ENCODE measurements at places on chromosomes 1 and 21. TPM values are rescaled to one million over a fixed set of nuclear protein-coding genes. Genes with fewer than 3 reads are reported as not detected.
A peak's percentile ranks its signal among the peaks of the same experiment; 100 is the strongest.

- DNase-seq: peak; percentile 70
These were observed 1.9 kb downstream of the EEIG2 start for GRCh38 chr1:108561689-108562326.

- no peak for DNase-seq
These were observed 17.3 kb upstream of the ZNF678 start for GRCh38 chr1:227546059-227546458.

DNA sequence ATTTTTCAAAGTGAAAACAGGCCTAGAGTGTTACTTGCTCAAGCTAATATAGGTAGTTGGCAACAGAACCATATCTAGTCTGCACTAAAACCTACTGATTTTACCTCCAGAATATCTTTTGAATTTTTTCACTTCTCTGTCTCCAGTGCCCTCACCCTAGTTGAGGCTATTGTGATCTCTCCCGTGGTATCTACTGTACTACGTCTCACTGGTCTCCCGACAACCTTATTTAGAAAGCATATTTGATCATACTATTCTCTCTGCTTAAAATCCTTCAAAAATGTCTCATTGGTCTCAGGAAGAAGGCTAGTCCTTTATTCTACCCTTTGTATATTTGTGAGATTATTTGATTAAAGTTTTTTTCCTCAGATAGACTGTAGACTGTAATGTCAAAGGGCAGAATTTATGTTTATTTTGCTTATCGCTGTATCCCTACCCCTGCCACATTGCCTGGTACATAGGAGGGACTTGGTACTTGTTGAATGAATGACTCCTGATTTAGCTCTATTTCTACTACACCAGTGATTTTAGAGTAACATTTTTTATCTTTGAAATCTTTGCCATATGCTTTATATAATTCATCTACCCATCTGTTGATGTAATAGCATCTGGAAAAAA lies 135.5 kb upstream of the KIAA1614 start:
- no peak for DNase-seq

DNA sequence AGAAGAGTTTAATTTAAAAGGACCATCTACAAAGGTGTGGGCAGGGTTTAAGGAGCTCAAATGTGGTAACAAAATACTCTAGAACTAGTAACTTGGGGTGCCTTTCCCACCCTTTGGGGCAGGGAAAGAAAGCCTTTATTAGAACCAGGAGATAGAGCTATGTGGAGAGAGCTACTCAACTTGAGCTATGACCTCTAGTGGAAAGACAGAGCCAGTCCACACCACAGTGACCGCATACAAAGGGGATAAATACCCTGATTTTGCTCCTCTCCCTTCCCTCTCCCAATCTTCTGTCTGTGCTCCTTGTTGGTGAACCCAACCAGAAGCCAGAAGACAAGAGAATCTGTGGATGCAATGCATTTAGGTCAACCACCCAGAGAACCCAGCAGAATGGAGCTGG lies 54.4 kb upstream of the JAK1 start:
- no peak for DNase-seq

- peak; percentile 47 for DNase-seq
These were observed 34.3 kb upstream of the CITED4 start for GRCh38 chr1:40896482-40896881.

RIPK4 gene
- 56.6 TPM for total RNA-seq

MTARC1 gene
- 13.2 TPM for total RNA-seq

SLC45A1 gene
- total RNA-seq: 5.0 TPM

LPAR3 gene
- 1.4 TPM for total RNA-seq

Measured in mucosa of gallbladder (tissue), 1 donor.